GM23248 (cell line): ENCODE measurements at places on chromosomes 7 and 10. TPM values are rescaled to one million over a fixed set of nuclear protein-coding genes. Genes with fewer than 3 reads are reported as not detected.

Gene CCZ1B
- 35.9 and 36.7 TPM in 2 replicates for total RNA-seq

Gene NXPH1
- not detected in 2 replicates for total RNA-seq

DNA sequence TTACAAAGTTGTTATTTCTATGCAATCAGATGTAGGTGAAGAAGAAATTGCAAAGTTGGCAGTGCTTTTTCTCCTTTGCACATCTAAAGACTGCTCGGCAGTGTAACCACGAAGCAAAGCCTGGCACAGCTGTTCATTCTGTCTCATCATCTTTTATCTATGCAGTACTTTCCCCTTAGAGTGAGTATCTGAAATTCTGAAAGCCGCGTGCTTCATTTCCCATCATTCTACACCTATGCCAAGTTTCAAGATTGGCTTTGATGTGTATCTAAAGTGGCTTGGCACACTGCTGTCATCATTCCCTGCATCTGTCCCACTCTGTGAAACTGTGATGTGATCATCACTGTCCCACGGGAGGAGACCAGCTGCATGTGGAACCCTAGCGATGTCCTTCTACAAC is 15.2 kb downstream of the SOSTDC1 start:
- DNase-seq = no peak

Gene IDI2
- total RNA-seq = not detected in 2 replicates

Gene RAPGEF5
- total RNA-seq = 0.86 and 1.0 TPM in 2 replicates

DNA sequence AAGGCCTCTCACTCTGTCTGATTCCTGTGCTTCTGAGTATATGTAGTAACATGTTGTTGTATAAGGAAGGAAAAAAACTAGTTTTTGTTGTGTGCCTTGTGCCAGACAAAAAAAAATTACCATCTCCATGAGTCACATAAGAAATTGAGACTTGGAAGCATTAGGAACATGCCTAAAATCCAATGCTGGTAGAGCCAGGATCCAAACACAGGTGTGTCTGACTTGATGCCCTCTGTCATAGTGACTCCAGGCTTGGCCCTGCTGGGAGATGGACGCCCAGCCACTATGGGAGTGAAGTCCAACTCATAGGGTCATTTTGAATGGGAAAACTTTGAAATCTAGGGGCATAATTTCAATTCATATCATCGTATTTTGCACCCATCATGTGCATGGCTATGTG is 38.0 kb downstream of the PYROXD2 start:
- DNase-seq = peak; percentile 17

- peak; percentile 65 for DNase-seq
These were observed 41.1 kb downstream of the SUGCT start for GRCh38 chr7:40175725-40176510.
